ENCODE measurements at places on chromosomes 12 and 14. TPM values are rescaled to one million over a fixed set of nuclear protein-coding genes. Genes with fewer than 3 reads are reported as not detected.

- no peaks in the 10 kb centered on the region for H3K36me3 ChIP-seq
- peak within 1 kb of the TSS; percentile 61 for H3K4me3 ChIP-seq
- peaks cover 12% of the 10 kb centered on the region for H3K4me1 ChIP-seq
- no peak within 1 kb of the TSS for H3K27ac ChIP-seq
- peak; percentile 31 for DNase-seq
- H3K27me3 ChIP-seq, result peaks cover 38% of the 10 kb centered on the region
Measured at GRCh38 chr12:51591016-51591901, at the start of gene SCN8A. Gene SCN8A, plus strand, starts transcription at chr12:51591233. Its CDS starts 71,585 bp downstream, at chr12:51662818.

GRCh38 chr12:49223590-49224369 lies 34.9 kb upstream of the TUBA1A start:
- H3K36me3 ChIP-seq, result no peaks in the 10 kb centered on the region
- no peak overlapping the region for H3K27ac ChIP-seq
- H3K4me3 ChIP-seq, result no peak overlapping the region
- no peaks in the 10 kb centered on the region for H3K27me3 ChIP-seq
- no peak for DNase-seq

- no peak overlapping the region for H3K4me3 ChIP-seq
- H3K27ac ChIP-seq, result no peak overlapping the region
- no peaks in the 10 kb centered on the region for H3K4me1 ChIP-seq
- peaks cover 7% of the 10 kb centered on the region for H3K27me3 ChIP-seq
- H3K36me3 ChIP-seq, result no peaks in the 10 kb centered on the region
Measured at GRCh38 chr14:85535991-85536832, 6.3 kb downstream of the FLRT2 start.

The UNG gene
- total RNA-seq, result 8.9 TPM

The SMCO3 gene
- total RNA-seq, result not detected

Data from CD4-positive, CD25-positive, alpha-beta regulatory T cell (primary cell).